ENCODE measurements at places on chromosomes 4 and X.
A peak's percentile ranks its signal among the peaks of the same experiment; 100 is the strongest.

DNA sequence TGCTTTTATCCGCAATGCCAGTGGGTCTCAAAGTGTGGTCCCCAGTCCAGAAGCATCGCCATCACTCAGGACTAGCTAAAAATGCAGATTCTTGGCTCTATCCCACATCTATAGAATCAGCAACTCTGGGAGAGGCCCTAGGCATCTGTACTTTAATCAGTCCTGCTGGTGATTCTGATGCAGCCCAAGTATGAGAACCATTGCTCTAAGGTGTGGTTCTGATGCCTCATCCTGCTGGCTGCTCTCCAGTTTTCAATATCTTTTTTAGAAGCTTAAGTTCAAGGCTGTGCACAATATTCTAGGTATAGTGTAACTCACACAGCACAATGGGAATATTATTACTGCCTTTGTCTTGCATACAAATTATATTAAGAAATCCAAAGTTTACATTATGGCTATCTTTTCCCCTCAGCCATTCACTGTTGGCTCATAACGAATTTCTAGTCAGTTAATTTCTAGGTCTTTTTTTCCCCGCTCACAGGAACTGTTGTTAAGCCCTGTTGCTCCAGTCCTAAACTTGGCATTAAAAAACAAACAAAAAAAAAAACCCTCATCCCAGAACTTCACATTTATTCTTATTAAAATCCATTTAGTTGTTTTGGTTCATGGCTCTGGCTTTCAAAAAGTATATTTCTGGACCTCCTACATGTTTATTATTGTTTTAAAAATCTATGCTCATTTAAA, 109.1 kb downstream of the PHEX start:
- DNase-seq = no peak

DNA sequence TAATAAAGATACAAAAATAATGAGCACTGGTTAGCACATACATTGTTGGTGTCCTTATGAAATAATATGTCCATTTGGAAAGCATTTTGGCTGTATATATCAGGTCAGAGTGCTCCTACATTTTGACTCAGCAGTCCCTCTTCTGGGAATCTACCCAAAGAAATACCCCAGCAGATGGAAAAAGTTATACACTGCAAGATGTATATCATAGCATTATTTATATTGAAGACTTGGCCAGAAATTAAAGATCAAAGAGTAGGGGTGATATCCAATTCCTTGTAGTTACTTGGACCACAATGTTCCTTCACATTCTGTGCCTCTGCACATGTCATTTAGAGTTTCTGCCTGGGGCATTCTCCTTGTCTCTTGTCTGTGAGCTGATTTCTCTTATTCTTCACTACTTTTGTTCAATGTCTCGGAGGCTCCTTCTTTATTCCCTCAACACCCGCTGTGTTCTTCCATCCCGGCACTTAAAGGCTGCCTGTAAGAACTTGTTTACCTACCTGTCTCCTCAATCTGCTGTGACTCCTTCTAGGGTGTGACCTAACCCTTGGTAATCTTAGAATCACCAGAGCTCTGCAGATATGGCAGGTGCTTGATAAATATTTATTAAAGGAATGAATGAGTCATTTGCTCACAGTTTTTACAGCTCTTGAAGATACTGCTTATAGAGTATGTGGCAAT, 3.1 kb upstream of the TSPAN5 start:
- DNase-seq = no peak

DNA sequence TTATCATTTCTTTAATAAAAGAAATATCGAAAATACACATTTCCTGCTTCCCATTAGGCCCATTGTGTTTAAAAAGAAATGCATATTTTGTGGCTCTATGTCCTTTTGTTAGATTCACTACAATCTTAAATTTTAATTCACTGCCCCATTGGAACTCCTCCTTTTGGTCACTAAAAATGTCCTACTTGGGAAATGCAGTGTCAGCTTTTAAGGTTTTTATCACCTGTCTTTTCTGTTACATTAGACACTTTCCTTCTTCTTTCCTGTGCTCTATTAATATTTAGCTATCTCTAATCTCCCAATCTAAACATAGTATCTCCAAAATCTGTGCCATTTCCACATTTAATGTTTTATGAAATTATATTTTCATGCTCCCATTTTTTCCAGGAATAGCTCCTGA, 164.9 kb upstream of the SPOCK3 start:
- DNase-seq = no peak

- DNase-seq = no peak
These were observed 24.4 kb upstream of the MAP3K15 start for GRCh38 chrX:19539665-19540064.

DNA sequence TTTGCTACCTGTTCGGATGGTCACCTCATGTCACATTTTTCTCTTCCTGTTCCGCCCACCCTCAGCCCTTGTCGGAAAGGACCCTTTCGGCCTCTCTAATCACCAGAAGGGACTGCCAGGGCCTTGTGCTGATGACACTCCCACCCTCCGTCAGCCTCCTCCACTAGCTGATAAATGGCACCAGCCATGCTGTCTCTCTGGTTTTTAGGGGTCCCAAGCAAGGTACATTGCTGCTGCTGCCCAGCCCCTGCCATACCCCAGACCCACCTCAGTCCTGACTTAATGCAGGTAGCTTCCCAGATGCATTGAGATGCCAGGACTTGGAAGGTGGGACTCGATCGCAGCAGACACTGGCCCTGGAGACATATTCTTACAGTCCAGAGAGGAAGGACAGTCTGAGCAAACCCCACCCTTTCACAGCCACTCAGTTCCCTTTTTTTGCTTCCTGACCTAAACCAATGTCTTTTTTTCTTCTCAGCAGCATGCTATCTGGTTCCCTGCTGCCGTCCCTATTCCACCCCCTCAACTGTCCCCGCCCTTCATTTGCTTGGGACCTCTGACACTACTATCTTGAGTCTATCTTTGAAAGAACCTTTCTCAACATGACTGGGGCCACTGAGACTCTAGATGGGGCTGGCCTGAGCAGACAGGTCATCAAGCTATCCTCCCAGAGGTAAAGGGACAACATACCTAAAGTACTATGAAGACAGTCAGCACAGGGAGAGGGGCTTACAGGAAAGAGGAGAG, at the start of gene BTK:
BTK (minus strand) TSS at position 397 of the 747 bp plus-strand sequence. CDS start 10,907 bp downstream, outside the sequence.
- peak; percentile 77 for DNase-seq

GRCh38 chr4:8380511-8381415, 59.8 kb downstream of the ACOX3 start:
- DNase-seq = no peak

GRCh38 chr4:132124624-132124974, 1024.5 kb upstream of the PCDH10 start:
- no peak for DNase-seq

DNA sequence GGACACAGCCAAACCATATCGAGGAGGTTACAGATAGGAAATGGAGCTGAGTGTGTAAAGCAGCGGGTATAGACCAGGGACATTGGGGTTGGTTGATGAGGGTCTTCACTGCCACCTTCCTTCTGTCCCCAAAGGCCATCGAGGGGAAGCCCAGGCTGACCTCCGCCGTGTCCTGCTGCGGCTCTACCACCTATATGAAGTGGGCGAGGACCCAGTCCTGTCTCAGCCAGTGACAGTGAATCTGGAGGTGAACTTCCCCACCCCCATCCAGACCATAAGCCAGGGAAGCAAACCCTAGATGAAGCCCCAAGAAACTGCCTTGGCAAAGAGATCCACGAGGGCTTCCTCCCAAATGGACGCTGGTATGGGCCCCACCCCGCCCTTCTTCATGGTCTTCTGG, 23.2 kb upstream of the MRFAP1 start:
- DNase-seq = no peak

GRCh38 chr4:74329307-74329706, 21.0 kb downstream of the EPGN start:
- no peak for DNase-seq

DNA sequence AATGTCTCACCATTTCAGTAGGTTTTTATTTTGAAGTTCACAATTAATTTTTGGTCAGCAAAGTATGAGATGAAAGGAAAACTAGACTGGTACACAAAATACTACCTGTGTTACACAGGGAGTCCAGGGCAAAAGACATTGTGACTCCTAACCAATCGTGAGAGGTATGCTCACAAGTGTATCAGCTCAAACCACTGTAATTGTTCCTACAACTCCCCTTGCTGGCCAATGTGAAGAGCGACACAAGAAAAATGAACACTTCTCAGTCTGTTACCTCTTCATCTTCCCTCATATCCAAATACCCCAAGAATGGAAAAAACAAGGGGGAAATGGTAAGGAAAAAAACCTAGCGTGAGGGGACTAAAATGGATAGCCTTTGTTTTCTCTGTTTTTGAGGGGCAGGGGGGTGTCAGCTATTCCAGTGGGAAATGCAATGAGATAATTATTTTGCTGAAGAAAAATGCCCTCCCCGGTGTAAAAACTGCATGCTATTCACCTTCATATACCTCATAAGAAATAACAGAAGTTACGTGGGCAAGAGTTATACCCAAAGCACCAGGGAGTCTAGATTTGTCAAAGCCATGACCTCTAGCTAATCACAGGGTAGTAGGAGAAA, 30.6 kb upstream of the NSUN7 start:
- peak; percentile 67 for DNase-seq

- DNase-seq = no peak
These were observed 184.3 kb downstream of the NPNT start for GRCh38 chr4:106079616-106080015.

DNA sequence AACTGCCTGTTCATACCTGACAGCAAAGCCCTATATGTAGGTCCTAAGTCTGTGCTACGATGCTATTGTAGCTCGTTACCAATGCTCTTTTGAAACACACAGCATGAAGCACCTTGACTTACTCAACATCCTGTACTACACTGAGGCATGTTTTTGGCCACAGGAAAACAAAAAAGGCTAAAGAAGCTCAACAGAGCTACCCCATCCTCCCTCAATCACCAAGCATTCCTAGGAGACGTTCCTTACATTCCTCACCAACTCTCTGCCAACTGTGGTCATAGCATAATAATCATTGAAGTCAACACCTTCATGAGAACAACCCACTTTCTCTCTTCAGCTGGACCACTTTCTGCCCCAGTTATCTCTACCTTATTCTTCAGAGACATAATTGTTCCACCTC, 73.7 kb upstream of the SLC25A43 start:
- no peak for DNase-seq

DNA sequence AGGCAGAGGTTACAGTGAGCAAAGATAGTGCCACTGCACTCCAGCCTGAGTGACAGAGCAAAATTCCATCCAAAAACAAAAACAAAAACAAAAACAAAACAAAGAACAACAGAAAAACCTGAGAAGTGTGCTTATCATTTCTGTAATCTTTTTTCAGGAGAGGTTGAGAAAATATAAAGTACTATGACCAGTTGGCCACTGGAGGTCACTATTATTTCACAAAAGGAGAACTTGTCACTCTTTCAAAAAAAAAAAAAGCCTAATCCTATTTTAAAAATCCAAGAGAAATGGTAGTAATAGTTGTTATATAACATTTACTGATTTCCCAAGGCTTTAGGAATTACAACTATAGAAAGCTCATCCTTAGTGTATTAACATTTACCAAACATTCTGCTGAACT, 24.9 kb upstream of the RNF150 start:
- peak; percentile 20 for DNase-seq

DNA sequence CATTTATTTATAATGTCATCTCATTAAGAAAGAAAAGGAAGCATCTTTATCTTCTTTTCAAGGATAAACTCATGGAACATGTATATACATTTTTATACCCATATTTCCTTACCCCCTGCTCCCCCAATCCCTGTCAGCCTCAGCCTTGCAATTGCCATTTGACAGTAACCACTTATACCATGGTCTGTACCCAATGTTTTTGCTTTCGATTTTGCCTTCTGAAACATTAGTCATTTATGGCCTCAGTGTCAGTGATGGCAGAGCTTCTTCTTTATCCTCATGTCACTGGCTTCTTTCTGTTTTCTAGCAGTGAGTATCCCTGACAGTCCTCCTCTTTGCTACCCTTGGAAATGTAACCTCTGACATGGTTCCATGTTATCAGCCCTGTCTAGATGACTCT, 228.4 kb downstream of the SPRY1 start:
- no peak for DNase-seq

DNA sequence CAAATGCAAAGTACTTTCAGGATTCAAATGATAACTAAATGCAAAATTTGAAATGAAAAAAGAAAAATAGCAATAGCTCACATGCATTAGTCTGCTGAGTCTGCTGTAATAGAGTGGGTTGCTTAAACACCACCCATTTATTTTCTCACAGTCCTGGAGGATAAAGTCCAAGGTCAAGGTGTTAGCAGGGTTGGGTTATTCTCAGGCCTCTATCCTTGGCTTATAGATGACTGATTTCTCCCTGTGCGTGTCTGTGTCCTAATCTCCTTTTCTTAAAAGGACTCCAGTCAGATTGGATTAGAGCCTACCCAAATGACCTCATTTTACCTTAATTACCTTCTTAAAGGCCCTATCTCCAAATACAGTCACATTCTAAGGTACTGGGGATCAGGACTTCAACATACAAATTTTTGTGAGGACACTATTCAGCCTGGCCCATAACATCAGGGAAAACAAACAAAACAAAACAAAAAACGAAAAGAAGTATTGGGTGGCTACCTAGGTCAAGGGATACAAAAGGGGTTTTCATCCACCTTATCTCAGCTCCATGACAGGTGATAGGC, 6.3 kb upstream of the TBL1X start:
- no peak for DNase-seq

GRCh38 chr4:114435116-114435515, 163.5 kb upstream of the UGT8 start:
- no peak for DNase-seq

GRCh38 chrX:22300130-22300529, 27.4 kb downstream of the CBLL2 start:
- DNase-seq = no peak

- DNase-seq = no peak
These were observed 118.9 kb downstream of the SLC10A6 start for GRCh38 chr4:86730310-86730709.

GRCh38 chr4:8702020-8702495, 109.5 kb downstream of the CPZ start:
- no peak for DNase-seq

DNA sequence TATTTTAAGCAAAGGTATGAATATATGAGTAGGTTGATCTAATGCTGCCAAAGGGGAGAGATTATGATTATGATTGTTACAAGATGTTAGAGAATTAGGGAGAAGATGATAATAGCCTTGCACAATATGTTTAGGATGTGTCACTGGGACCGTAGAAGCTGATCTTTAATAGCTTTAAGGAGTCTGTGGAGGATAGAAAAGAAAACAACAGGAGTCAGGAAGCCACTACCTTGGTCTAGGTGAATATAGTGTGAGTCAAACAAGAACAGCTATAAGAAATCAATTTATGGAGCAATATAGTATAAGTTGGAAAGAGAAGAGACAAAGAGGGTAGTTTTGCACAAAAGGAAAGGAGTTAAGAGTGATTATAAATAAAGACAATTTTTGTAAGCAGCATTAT, 232.7 kb downstream of the FSTL5 start:
- DNase-seq = no peak
